Ureter (tissue), 1 donor: ENCODE measurements at places on chromosomes 6 and 20.
A peak's percentile ranks its signal among the peaks of the same experiment; 100 is the strongest.

- no peak for DNase-seq
Observed at GRCh38 chr6:52826513-52826912, 14.1 kb downstream of the GSTA5 start.

DNA sequence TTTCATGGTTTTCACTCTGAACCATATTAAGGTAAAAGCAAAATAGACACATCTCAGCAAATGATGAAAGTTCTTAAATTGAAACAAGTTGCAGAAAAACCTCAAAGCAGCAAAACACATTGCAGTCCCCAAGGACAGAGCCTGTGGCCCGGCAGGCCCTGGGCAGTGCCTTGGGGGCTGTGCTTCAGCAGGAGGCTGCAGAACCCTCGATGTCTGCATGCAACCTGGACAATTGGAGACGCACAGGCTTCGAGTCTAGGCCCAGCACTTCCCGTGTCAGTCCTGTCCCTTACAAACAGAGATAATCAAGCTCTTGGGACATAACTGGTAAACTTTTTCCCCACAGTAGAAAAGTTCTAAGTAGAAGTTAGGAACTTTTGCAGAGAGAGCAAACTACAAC lies 9.2 kb downstream of the PYGB start:
- DNase-seq, result no peak

DNA sequence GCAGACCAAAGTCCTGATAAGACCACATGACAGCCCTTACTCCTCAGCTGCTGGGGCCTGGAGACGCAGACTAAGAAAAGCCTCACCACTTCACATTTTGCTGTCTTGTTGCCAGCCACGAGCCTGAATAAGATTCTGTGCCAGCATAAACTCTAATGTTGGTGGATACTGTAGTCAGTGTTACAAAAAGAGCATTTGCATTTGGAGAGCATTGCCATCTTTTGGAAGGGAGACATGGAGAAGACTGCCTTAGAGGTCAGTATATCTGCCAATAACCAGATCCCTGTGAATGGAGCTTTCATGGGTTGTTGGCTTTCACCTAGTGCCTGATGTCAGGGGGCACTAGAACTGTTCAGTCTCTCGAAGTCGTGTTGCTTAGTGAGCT lies 315.2 kb downstream of the ZFAND3 start:
- DNase-seq, result no peak

GRCh38 chr6:45473121-45473993 lies 95.6 kb upstream of the SUPT3H start:
- DNase-seq, result peak; percentile 54

DNA sequence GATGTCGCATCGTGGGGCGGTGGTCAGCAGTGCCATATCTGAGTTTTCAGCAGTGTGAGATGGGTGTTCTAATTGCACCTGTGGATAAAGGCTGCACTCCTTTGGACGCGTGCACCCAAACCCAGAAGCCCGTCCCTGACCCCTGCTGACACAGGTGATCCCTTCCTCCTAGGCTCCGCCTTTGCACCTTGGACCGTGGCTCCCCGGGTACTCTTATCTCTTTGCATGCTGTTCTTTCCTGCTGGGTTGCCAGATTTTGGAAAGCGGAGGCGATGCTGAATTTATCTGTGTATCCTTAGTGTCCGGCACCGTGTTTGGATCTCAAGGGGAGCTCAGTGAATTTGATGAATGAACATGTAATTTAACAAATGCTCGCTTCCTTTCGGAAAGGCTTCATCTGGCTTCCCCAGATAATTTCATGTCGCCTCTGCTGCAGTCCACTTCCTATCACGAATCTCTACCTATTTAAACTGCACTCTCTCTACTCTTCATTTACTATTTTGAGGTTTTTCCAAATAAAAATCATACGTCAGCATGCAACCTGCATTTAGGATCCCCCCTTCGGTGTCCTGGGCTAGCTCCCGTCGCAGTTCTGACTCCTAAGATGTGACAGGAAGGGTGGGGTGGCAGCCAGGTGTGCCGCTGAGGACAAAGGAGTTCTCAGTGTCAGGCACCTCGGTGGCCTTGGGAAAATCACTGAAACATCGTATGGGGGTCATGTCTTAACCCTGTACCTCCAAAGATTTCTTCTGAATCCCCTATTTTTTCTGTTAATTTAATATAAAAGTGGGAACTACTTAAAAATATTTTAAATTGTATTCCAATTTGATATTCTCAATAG lies 753 bp upstream of the PERP start:
- DNase-seq, result no peak

DNA sequence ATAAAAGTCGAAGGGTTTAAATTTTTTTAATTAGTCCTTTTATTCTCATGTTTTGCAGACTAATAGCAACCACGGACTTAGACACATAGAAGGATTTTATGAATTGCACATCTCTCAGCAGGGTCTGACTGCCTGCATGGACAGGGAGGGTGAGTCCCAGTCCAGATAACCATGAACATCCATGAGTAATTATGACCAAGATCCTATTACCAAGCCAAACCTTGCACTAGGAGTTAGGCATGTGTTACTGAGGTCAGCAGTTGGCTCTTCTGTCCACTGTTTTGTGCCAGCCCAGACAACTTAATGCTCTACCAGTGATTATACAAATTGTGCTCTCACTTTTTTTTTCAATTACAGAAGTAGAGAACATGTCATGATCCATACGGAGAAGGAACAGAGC lies 211.2 kb downstream of the MAFB start:
- DNase-seq, result no peak

DNA sequence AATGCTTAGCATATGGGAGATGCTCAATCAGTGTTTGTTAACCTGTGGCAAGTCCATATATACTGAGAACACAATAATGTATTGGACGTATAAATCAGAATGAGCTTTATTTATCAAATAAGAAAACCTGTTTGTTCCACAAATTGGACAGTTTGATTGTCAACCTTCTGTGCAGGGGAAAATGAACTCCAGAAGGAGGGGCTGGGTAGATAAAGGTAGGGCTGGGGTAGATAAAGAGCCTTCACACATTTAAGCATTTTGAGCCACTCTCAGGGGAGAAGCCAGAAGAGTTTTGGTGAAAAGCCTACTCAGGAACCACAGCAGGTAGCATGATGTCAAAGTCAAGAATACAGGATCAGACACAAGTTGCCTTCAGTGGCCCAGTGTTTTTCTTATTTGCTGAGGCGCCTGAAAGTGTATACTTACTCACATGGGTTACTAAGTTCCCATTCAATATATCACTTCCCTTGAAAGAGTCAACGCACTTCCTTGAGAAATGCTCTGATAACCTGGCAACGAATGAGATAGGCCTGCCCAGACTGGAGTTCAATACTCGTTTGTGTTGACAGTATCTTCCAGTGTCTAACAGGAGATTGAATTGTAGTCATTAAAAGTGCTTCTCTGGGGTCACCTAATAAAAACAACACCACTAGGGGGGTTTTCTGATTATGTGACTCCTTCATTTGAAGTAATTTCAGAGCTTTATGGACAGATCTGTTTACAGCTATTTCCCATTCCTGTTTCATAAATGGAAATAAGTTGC lies 263.9 kb upstream of the CITED2 start:
- no peak for DNase-seq
